ENCODE measurements at places on chromosomes 13 and 19.

GRCh38 chr13:113660066-113660465 is 2.1 kb upstream of the ATP4B start:
- no peak for DNase-seq

DNA sequence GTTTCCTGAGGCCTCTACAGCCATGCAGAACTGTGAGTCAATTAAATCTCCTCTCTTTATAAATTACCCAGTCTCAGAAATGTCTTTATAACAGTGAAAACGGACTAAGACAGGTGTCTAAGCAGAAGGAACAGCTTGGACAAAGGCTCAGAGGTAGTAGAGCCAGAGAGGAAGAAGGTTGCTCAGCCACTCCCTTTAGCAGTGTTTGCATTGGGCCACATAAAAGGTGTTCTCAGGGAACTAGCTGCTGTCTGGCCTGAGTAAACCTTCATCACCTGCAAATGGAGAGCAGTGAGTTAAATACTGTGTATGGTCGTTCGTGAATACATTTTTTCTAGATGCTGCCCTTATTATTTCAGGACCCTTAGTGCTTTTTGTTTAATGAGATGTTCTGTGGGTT is 383.4 kb downstream of the EFNB2 start:
- no peak for DNase-seq

GRCh38 chr19:33374236-33374714 is 766 bp downstream of the CEBPG start:
- DNase-seq = no peak

- DNase-seq = no peak
Measured at GRCh38 chr13:57409121-57409520, 222.4 kb upstream of the PCDH17 start.

GRCh38 chr19:58514564-58515022 is 2.8 kb upstream of the SLC27A5 start:
- DNase-seq = no peak

DNA sequence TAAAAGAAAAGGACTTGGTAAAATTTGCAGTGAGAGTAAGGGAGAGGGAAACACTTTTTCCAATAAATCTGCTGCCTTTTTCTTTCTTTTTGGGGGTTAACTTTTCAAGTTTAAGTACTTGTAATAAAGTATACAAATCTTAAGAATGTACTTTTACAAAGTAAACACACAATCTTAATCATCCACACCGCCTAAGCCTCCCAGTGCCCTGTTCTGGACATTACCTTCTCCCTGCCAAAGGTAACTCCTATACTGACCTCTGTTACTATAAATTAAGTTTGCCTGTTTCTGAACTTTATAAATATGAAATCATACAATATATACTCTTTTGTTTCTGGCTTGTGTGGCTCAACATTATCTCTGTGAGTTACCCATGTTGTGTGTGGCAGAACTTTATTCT is 137.9 kb downstream of the RGCC start:
- no peak for DNase-seq

DNA sequence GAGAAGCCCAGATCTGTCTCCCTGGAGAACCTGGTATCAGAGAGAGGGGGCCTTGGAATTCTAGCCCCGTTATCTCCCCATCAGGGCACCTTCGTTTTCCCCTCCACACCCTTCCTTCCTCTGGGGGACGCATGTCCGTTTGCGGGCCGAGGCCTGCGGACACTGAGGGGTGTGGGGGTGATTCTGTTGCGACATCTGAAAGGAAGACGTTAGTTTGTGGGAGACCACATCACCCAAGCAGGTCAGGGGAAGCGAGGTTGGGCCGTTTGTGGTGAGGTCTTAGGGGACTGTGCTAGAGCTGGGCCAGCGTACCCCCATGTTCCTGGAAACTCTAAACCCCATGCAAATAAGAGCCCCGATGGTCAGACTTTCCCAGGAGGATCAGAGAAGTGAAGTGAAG is 3.7 kb upstream of the HSH2D start:
- DNase-seq = no peak

DNA sequence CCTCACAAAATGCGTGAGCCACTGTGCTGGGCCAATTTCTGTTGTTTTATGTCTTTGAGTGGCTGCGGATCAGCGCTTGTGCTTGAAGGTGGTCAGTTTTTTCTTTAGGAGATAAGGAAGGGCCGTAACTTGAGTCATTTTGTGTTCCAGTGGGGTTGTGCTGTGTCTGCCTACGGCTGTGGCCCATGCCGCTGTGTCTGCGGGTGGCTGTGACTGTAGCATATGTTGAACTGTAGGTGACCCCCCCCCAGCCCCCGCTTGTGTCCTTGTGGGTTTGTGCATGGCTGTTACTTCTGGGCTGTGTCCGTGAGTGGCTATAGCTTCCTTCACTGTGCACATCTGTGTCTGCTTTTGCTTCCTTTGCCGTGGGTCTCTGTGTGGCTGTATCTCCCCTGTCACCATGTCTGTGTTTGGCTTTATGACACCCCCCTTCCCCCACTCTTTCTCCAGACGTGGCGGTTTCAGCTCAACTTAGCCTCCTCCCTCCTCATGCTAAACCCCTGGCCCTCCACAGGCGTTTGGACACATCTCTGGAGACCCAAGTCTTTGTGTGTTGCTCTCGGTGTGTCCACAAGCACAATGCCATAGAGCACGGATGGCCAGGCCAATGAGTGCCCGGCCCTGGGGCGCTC is 675 bp downstream of the PPP1R14A start:
- DNase-seq = no peak

- no peak for DNase-seq
Measured at GRCh38 chr19:2288338-2288817, 6.4 kb upstream of the PEAK3 start.

GRCh38 chr19:40896418-40896796 is 14.4 kb upstream of the CYP2A7 start:
- DNase-seq = no peak

DNA sequence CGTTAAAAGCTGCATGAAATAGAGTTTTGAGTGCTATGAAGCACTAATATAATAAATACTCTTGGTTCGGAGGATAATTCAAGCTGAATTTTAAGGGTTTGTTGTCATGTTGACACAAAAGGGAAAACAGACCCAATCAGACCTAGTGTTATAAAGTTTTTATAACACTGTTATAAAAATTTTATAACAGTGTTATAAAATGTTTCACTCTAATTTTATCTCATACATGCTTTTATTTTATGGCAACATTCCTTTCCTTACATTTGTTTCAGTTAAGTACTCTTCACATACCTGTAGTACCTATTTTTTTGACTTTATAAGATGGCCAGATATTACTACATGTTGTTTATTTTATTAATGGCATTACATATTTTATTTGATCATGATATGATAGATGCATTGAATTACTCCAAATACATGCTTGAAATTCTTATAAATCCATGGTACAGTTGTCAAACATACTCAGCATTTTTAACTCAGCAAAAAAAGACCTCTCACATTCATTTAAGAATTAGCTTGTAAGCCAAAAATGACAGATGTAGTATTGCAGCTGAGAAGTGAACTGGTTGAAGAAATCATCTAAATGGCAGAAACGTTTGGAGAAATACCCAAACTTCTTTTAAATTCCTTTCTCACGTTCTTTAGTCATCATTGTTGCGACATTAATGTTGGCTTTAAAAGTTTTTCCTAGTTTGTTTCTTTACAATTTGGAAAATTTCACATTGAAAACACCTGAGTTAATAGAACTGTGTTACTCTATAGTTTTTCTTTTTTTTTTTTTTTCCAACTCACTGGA is 104.5 kb downstream of the PIBF1 start:
- no peak for DNase-seq

GRCh38 chr13:50006426-50007135 is 8.7 kb upstream of the KCNRG start:
- no peak for DNase-seq

DNA sequence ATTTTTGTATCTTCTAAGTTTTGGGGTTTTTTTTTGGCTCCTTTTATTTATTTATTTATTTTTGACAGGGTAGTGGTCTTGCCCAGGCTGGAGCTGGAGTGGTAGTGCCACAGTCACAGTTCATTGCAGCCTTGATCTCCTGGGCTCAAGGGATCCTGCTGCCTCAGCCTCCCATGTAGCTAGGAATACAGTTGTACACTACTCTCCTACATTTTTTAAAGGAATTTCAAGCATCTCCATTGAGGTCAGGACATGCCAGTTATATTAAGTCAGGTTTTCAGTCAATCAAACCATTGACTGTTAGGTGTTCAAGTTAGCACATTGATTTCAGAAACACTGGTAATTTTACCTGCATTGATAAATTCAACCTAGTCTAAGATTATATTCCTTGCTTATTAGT is 480.5 kb upstream of the SPRY2 start:
- no peak for DNase-seq

- no peak for DNase-seq
Measured at GRCh38 chr19:45324349-45324907, 1.8 kb upstream of the CKM start.

DNA sequence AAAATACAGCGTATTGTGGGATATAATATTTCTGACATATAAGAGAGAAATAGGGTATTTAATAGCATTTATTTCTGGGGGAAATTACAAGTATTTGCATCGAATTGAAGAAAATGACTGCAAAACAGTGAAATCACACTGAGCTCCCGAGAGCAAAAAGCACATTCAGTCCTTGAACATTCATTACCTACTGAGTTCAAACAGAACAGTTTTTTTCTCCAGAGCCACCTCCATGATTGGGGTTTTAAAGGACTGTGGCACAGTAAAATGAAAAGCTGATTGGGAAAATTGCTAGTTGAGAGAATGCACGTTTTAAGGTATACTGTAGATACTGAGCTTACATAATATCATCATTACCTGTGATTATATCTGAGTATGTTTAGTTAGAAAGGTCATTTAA is 58.0 kb upstream of the TRPC4 start:
- no peak for DNase-seq

DNA sequence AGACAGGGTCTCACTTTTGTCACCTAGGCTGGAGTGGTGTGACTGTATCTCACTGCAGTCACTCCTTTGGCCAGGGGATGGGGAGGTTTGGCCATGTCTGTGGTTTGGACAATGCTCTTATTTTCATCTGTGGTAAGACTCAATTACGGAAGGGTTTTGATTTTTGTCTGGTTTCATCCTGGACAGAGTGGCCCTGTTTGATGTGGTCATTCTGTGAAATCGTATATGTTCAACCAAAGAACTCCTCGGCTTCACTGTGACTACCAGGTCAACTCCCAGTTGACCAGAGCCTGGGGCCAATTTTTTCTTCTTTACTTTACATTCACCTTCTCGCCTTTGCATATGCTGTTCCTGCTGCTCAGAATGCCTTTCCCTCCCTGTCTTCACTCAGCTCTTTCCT is 6.8 kb upstream of the CCDC124 start:
- no peak for DNase-seq

DNA sequence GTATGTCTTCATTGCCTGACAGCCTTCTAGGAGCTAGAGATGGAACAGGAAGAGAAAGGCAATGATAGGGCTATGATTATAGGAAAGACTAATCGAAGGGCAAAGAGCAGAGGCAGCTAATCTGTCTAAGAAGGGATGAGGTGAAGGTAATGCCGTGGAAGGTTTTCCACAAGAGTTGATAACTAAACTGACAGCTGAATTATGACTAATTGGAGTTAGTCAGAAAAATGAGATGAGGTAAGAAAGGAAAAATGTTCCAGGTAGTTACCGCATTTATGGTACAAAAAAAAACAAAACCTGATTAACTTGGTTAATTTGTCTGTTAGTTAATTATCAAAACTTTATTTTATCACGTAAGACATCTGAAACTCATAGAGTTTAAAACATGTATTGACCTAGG is 260.3 kb downstream of the SLITRK6 start:
- DNase-seq = no peak

All from AG04450 (cell line).